ENCODE measurements at places on chromosomes 6 and 20. TPM values are rescaled to one million over a fixed set of nuclear protein-coding genes. Genes with fewer than 3 reads are reported as not detected.

GRCh38 chr20:45467861-45468260 is 1.7 kb upstream of the WFDC2 start:
- DNase-seq = no peak

GRCh38 chr20:13718171-13718570 is 66.5 kb downstream of the ESF1 start:
- DNase-seq = no peak

DNA sequence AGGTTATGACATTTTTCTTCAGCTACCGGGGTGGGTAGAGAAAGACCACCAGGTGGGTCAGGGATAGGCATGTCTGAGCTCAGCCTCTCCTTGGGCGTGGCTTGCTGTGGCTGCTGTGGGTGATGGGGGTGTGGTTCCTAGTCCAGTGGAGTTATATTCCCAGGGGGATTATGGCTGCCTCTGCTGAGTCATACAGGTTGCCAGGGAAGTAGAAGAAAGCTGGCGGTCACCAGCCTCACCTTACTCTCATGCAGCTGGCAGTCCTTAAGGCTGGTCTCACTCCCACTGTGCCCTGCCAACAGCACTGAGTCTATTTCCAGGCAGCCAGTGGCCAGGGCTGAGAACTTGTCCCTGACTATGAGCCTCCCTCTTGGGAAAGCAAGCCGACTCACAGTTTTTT is 130.0 kb downstream of the SCP2D1 start:
- peak; percentile 11 for DNase-seq

- DNase-seq = no peak
Observed at GRCh38 chr20:46805836-46806235, 88.8 kb upstream of the EYA2 start.

DNA sequence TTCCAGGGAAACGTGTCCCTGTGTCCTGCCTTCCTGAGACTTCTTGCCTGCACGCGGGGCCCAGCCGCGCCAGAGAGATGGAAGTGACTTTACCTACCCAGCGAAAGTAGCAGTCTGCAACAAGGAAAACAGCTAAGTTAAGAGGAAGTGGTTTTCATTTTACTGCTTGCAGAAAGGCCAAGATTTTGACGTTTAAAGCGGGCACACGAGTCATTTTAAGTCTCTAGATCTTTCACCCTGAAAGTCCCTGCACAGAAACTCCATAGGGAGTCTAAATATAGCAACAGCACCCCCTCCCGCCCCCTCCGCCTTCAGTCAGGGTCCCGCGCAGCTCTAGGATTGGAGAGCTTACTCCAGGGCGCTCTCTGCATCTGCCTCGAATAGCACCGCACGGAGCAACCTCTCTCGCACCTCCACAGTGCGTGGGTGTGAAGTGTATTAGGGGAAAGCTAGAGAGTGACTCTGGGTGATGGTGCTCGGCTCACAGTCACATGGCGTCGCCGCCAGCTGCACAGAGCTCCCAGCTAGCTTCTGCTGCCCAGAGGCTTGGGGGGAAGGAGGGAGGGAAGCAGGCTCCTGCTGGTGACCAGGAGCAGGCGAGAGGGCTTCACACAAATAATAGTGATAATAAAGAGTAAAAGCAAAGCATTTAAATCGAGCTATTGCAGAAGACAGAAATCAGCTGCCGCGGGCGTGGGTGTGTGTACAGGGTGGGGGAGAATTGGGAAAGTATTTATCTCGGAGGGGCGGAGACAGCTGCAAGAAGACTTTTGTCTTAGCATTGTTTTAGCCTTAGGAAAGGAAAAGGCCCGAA is 1.8 kb upstream of the KCNQ5 start:
- DNase-seq = no peak

MDFI gene
- 5.0 TPM for total RNA-seq

ADGRF5 gene
- 0.20 TPM for total RNA-seq

DNA sequence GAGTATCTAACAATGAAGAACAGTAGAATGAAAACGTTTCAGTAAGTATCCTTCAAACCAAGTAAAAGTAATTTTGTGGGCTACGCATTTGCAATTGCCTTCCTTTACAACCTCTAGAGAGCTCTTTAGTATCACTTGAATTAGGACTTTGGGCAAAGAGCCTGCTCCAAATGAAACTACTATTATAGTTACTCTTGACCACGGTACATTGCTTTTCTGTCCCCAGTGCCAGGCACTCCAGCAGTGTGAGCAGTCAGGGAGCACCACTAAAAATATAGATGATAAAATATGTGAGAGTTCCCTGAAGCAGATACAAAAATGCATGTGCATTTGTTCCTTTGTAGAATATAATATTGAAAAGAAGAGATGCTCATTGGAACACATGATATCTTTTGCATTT is 450.1 kb upstream of the MANEA start:
- no peak for DNase-seq

LRRN4 gene
- total RNA-seq = not detected

DNA sequence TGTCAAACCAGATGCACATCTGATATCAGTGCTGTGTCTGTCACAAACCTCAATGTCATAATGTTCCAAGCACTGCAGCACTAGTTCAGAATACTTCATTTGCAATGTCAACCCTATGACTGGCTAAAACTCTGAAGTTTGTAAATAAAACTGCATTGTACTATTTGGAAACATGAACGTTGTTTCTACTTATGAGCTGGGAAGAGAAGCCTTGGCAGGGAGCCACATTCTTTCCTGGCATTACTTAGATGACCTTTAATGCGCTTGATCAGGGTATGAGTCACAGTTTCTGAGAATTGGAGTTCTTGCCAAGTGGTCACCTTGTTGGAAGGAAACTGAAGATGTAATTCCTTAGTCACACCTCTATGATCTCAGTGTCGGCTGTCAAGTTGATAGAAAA is 664.8 kb upstream of the MMS22L start:
- DNase-seq = peak; percentile 59
